ENCODE measurements at places on chromosomes 7 and 10.

- DNase-seq = no peak
These were observed 256.6 kb downstream of the SORCS3 start for GRCh38 chr10:104897696-104898095.

DNA sequence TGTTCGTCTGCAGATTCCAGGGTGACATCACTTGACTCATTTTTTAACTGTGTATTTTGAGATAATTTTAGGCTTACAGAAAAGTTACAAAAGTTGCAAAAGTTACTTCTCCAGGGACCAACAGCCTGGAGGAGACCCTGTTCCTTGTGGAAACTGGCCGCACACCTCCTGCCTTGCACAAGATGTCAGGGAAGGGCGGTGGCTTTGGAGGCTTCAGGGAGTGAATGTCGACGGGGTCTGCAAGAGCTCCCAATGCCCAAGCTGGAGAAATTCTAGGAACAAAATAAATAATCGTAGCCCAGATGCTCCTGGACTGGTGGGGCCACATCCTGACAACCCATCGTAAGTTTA, 62.2 kb upstream of the FAM20C start:
- DNase-seq = no peak

DNA sequence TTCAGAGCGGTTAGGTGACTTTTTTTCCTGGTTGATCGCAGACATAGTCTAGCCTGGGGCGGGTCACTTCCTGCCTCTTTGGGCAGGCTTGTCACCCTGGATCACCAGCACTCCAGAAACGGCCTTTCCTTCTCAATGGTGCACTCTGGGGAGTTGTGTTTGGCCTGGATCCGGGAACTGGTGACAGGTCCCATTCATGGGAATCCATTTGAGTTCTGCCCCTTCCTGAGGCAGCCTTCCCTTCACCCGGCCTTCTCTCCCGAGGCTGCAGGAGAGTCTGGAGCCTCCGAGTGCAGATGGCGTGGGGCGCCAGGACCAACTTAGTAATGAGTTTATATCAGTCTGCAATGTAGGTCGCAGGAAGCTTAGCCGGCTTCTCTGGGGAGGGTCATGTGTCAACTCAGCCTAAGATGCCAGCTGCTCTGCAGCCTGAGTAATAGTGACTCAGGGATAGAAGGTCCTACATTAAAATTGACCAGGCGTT, 54.2 kb downstream of the TACR2 start:
- DNase-seq = no peak

GRCh38 chr10:13593535-13593934, 6.8 kb downstream of the PRPF18 start:
- DNase-seq = no peak

DNA sequence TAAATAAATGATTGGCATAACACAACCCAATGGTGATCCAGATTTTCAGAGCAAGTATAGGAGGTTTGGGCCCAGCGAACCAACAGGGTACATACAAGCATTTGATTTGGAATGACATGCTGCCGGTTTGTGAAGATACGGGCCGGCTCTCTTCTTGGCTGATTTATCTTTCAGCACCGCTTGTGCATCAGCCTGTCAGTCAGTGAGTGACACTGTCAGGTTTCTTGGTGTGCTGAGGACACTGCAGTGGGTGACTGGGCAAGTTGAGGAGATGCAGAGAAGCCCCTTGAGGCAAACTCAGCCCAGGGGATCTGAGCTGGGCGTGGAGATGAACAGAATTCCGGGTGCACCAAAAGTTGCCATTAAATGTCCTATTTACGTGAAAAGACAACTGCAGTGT, 194.5 kb downstream of the SNX10 start:
- no peak for DNase-seq

DNA sequence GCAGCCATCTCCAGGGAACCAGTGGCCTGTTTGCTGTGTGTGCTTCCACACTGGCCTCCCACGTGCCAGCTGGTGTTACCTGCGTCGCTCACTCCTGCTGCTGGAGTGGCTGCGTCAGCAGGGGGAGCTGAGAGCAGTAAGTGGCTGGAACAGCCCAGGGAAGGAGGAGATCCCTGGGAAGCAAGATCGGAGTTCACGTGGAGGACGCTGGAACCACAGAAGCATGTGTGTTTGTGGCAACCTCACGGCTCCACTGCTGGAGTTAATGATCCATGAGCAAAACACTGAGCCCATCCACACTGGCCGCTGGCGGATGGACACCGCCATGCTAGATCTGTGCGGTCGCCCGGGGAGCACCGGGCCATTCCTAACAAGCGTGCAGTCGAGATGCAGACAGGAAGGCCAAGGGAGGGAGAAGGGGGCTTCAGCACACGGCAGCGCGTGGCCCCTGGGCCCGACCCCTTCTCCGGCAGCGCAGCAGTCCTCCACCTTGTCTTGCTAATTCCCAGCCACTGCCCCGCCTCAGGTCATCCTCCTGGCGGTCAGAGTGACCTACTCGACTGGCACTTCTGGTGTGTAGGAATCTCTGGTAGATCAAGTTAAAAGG, 68.5 kb upstream of the EEPD1 start:
- no peak for DNase-seq

GRCh38 chr7:120538335-120538734, 265.4 kb downstream of the KCND2 start:
- DNase-seq = no peak

- no peak for DNase-seq
These were observed 17.0 kb upstream of the CASD1 start for GRCh38 chr7:94492601-94493000.

- no peak for DNase-seq
These were observed 159.3 kb downstream of the ST7 start for GRCh38 chr7:117112640-117113039.

Measured in stimulated activated CD8-positive, alpha-beta memory T cell treated with anti-CD3 and anti-CD28 coated beads, Interleukin-7, amount 100 ng/mL, for 4 hours (primary cell).